Activated CD8-positive, alpha-beta memory T cell treated with anti-CD3 and anti-CD28 coated beads for 1 hour (primary cell): ENCODE measurements at places on chromosomes 12 and 14.

DNA sequence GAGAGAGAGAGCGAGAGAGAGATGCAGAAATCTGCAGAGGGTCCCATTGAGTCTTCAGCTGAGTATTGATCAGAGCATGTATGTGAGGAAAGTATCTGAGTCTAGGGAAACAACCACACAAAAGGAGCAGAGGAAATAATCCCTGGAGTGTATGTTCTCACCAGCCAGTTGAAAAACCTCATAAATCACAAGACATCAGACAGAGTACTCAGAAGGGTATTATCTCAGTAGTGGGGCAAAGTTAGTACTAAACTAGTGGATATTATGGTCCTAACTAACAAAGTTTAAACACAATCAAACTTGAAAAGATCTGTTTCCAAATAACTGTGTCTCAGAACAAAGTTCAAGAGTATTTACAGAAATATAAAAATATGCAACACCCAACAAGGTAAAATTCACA, 36.5 kb upstream of the CTDSP2 start:
- no peak for DNase-seq

GRCh38 chr12:46320731-46321130, 51.8 kb downstream of the SLC38A2 start:
- DNase-seq, result no peak

GRCh38 chr12:29414368-29414767, 33.4 kb upstream of the ERGIC2 start:
- no peak for DNase-seq

DNA sequence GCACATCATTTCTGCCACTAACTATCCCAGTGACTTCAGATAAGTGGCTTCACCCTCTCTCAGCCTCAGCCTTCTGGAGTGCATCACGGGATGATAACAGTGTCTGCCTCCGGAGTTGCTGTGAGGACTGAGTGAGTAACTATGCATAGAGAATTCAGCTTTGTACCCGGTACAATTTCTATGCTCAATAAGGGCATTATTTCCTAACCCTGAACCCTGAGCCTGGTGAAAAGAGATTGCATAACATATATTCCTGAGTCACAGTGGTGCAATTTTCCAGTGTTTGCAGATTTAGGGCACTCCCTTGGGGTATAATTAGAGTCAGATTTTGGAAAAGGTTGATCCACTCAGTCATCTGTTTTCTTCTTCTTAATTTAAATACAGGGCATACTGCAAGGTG, 181.1 kb downstream of the PTPN11 start:
- no peak for DNase-seq

DNA sequence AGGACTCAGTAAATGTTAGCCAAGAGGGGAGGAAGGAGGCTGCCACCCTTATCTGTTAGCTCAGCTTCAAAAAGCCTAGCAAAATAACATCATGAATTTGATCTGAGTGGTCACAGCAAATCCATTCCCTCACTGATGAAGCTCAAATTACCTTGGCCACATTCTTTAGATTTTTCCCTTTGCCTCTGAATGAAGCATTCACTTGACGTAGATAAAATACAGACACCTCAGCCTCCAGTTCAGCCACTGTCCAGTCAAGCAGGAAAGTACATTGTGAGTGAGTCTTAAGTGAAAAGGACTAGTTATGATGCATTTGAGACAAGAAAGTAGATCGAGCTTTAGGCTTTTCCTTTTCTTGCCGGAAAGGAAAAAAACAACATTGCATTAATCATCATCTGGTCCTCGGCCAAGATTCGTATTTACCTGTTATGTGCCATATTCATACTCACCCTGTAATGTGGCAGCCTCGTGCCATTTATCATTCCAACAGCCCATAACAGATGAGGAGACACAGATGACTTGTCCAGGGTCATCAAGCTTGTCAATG, 146.5 kb downstream of the ETV6 start:
- no peak for DNase-seq

- no peak for DNase-seq
Measured at GRCh38 chr14:56660677-56661389, 81.2 kb downstream of the TMEM260 start.

GRCh38 chr12:130668286-130669204, 47.6 kb downstream of the RIMBP2 start:
- no peak for DNase-seq

- DNase-seq, result no peak
Measured at GRCh38 chr12:23098110-23098509, 473.1 kb downstream of the ETNK1 start.

GRCh38 chr12:111597831-111598636, 1.1 kb downstream of the ATXN2 start:
- DNase-seq, result no peak

GRCh38 chr12:22530-23201, 43.9 kb upstream of the IQSEC3 start:
- no peak for DNase-seq

GRCh38 chr14:98893675-98894074, 378.3 kb downstream of the BCL11B start:
- DNase-seq, result no peak

DNA sequence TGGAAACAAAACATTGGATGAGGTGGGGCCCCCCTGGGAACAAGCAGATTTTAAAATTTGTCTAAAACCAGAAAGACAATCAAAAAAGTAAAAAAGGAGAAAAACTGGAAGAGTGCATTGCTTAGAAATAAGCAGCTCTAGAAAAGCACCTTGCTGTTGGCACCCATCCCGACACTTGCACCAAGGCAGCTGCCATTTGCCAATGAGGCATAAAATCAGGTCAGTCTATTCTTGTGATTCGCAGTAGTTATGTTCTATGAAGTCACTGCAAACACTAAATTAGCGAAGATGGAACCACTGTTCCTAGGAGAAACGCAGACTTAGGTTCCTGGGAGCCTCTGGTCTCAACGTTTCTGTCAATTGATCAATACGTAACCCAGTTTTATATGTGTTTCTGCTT, 16.2 kb downstream of the VPS33A start:
- no peak for DNase-seq

- DNase-seq, result no peak
Measured at GRCh38 chr14:103127861-103128598, 4.8 kb downstream of the TNFAIP2 start.

DNA sequence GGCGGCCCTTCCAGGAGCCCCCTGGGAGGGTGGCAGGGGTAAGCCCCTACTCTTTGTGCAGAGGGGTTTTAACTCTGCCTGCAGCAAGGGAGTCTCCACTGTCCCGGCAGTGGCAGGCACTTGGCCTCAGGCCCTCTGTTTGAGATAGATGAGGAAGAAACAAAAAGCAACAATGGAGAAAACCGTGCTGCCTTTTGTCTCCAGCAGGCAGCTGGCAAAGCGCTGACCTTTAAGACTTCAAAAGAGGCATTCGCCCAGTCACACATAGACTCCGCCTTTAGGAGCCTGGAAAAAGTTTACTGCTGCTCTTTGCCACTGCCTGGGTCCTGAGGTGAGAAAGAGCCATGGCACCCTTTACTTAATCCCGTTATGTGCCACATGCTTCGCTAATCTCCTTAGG, 158.2 kb upstream of the NTF3 start:
- no peak for DNase-seq

- no peak for DNase-seq
Measured at GRCh38 chr14:61690982-61691381, 4.3 kb upstream of the HIF1A start.

- no peak for DNase-seq
Measured at GRCh38 chr14:101456246-101457175, 104.8 kb upstream of the DIO3 start.

- no peak for DNase-seq
Measured at GRCh38 chr12:120916561-120916960, 12.4 kb upstream of the SPPL3 start.
